BJ (cell line): ENCODE measurements at places on chromosomes 6 and 20.

DNA sequence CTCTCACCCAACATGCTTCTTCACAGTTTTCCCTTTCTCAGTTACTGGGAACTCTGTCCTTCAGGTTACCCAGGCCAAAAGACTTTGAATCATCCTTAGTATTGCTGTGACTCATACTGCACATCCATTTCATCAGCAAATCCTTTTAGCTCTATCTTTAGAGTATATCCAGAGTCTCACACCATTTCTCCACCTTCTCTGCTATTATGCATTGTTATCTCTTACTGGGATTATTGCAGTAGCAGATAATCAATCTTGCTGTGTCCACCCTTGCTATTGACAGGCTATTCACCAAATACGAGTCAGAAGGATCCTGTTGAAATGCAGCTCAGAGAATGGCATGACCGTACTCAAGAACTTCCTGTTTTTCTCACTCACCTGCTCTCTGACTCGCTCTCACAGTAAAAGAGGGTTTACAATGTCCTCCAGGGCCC, 57.3 kb downstream of the BCKDHB start:
- DNase-seq, result peak; percentile 36

- no peak for DNase-seq
Measured at GRCh38 chr6:89843070-89843469, 13.4 kb downstream of the CASP8AP2 start.

- DNase-seq, result no peak
Measured at GRCh38 chr6:135087403-135087802, 32.8 kb upstream of the HBS1L start.

DNA sequence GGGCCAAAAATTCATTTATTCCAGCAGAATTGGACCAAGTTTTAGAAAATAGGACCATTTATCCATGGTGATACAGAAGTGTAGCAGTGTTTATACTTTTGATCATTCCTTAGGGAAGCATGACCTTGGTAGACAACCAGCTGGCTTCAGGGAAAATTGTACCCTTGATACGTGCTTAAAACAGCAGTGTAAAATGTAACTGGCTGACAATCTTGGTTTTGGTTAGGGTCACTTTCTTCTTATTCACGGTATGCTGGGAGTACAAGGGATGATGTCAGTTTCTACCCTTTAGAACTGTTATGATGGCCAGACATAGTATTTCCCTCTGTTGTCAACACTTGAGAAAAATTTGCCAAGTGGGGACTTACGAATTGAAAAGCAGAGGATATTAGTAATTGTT, 157.1 kb downstream of the BCKDHB start:
- no peak for DNase-seq

DNA sequence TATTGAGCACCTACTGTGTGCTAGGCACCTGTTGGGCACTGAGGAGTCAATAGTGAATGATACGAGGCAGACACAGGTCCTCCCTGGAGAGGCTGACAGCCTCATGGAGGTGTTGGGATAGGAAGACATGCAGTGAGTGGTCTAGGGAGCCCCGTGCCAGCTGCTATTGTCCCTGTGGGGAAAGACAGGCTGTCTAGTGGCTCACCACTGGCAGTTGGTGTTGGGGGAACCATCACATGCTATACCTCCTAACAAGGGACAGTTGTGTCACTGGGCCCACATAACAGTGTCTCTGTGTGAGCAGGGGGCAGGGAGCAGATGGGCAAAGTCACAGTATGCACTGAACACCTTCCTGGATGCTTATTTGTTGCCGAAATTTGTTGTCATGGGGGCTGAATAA, 45.9 kb upstream of the CTNNBL1 start:
- no peak for DNase-seq

GRCh38 chr6:90098627-90099026, 198.0 kb downstream of the BACH2 start:
- no peak for DNase-seq

DNA sequence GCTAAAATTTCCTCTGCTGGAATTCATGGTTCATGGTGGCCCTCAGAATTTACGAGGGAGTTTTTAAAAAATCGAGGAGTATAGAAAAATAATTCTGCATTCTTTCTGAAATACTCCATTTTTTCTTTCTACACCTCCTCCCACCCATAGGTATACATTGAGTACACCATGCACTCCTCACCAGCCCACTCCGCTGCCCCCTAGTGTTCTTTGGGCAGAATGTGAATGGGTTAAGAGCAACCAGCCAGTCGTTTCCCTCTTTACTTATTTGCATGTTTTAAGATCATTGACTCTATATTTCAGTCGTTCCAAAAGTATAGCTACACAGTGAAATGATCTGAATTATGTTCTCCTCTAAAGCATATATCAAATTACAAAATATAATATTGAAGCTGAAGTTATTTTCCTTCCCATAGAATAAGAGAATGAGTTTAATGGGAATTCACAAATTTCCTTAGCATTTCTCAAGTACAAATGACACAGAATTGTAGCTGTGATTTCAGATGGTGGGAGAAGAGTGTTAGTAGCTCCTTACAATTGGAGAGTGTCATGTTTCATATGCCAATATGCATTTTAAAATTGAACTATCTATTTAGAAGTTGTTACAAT, 977.7 kb upstream of the SLC35B3 start:
- DNase-seq, result no peak

DNA sequence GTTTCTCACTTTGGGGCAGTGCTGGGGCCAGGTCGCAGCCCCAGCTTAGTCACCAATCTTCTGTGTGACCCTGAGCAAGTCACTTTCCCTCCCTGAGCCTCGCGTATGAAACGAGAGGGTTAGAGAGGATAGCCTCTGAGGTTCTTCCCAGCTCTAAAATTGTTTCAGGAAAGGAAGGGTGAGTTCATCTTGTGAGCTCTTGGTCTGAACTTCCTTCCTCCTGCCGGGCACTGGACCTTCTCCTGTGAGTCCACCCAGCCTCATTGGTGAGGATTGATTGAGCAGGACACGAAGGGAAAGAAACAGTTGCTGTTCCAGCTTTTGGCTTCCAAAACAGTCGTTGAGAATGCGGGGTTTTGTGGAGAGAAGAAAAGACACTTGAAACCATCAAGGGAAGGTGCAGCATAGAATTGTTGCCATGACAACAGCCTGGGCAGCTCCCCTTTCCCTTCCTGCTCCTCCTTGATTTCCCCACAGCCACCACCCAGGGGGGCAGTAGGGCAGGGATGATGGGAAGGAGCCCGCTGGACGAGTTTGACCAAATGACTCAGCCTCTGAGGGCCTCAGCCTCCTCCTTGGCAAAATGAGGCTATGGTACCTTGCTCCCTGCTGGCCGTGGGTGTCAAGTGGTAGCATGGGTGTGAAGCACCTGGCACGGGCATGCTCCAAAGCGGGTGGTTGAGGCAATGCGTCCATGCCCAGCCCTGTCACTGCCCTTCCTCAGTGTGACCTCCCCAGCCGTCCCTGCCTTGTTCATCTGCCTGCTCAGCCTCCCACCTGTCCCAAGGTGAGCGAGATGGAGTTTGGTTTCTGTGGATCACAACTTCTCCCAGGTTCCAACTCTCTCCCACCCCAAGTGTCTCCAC, 107.8 kb downstream of the CDC5L start:
- DNase-seq, result no peak

DNA sequence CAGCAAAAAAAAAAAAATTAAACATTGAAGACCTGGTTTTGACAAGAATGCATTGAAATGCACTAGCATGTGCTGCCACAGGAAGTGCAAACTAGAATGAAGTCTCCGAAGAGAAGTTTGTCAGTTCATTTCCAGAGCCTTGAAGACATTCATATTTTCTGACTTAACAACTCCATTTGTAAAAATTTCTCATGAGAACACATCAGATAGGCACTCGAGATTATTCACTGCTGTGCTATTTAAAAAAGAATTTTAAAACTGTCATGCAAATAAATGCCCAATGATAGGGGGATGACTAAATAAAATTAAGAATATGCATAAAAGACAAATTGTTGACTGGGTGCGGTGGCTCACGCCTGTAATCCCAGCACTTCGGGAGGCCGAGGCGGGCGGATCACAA, 394.6 kb upstream of the JARID2 start:
- DNase-seq, result peak; percentile 39

- no peak for DNase-seq
Measured at GRCh38 chr6:42066156-42066675, 15.9 kb downstream of the TAF8 start.
